ENCODE measurements at places on chromosomes 13 and 19.

DNA sequence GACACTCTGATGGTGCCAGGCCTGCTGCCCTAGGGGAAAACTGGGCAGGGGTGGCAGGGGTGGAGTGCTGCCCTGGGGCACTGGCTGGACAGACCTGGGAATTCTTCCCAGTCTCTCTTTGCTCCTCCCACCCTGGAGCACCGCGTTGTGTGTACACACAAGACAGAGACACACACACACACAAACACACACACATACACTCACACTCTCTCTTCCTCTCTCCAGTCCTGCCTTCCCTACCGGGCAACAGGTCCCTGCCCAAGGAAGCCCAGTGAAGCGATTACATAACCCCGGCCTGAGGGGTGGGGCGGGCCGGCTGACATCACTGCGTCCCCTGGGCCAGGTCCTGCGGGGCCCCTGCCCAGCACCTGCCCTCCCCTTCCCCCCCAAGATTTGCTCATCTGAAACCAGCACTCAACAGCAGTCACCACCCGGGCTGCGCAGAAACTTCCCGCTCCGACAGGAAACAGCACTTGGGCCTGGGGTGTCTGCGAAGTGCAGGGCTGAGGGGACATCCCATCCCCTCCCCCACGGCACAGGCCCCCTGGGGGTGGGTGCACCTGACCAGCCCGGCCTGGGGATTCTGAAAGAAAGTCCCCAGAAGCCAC, 1.2 kb downstream of the MKNK2 start:
- peak; percentile 49 for DNase-seq

DNA sequence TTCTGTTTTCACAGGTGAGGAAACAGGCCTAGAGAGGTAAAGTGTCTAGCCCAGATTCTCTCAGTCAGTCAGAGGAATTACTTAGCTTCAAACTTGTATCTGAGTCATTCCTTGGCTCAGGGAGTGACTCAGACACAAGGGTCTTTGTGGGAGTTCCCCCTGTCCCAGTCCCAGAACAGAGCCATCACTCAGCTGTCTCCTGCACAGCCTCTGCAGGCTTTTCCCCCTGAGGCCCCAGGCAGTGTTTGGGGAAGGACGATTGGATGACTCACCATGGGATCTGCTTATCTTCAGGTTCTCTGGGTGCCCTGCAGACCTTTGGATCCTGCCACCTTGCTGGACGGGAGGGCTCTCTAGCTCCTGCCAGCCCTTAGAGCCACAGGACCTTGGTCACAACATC, 13.2 kb downstream of the ZNF793 start:
- no peak for DNase-seq

- DNase-seq, result peak; percentile 54
Observed at GRCh38 chr19:45780448-45781213, 1.7 kb downstream of the DMPK start.

DNA sequence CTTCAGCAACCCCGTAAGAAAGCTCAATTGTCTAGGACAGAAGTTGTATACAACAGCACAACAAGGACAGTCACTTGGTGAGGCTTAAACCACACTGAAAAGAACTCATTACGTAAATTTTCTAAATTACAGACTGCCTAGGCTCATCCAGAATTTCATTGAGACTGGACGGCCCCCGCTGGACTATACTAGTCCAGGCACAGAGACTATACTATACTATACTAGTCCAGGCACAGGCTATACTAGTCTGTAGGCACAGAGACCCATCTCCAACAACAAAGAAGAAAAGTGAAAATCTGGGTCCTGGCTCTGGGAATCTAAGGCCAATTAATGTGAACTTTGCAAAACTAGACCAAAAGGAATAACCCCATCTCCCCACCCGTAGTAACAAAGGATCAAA, 700 bp downstream of the ZNF816 start:
- no peak for DNase-seq

DNA sequence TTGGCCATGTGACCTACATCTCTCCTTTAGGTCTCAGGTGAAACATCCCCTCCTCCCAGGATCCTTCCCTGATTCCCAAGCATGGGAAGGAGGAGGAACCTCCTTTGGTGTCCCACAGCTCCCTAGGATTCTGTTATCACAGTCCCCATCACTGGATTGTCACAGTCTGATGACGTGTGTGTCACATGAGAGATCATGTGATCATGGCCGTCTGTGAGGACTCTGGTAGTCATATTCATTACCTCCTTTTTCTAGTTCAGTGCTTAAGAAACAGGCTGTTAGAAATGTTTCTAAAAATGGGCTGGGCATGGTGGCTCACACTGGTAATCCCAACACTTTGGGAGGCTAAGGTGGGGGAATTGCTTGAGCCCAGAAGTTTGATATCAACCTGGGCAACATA, 3.0 kb downstream of the DHX34 start:
- DNase-seq, result no peak

- DNase-seq, result no peak
Observed at GRCh38 chr13:90197722-90198121, 1149.8 kb upstream of the MIR17HG start.

DNA sequence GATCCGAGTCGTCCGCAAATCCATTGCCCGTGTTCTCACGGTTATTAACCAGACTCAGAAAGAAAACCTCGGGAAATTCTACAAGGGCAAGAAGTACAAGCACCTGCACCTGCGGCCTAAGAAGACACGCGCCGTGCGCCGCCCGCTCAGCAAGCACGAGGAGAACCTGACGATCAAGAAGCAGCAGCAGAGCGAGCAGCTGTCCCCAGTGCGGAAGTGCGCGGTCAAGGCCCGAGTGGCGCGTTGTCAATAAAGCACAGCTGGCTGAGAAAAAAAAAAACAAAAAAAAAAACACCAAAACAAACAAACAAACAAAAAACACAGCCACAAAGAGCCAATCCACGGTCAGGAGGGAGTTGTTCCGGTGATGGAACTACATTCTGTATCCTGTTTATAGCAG, 4.7 kb upstream of the GNA15 start:
- DNase-seq, result no peak

DNA sequence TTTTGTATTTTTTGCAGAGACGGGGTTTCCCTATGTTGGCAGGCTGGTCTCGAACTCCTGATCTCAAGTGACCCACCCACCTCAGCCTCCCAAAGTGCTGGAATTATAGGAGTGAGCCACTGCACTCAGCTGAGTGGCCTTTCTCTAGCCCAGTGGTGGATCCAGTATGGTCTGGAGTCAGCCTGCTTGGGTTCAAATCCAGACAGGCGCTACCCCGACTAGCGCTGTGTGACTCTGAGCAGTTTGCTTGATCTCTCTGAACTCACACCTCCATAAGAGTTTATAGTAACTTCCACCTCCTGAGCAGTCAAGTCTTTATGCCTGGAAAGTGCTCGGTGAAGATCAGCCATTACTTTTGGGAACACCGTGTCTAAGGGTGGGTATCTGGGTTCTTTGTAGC, 10.4 kb downstream of the S1PR2 start:
- DNase-seq, result no peak

DNA sequence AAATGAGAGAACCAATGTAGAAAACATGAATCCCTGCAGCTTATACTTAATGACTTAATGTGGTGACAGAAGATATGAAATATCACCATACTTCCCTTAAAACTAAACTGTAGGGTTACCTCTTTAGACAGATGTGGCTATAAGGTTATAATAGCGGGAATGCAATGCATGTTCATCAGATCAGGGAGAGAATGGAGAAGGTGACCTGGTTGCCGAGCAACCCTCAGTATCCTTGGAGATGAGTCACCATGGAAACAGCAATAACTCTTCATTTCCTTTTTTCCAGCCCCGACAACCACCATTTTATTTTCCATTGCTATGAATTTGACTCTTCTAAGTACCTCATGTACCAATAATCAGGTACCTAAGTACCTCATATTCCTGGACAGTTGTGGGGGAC, 28.0 kb upstream of the ZNF835 start:
- DNase-seq, result no peak

- no peak for DNase-seq
Observed at GRCh38 chr13:20525144-20525600, 485 bp downstream of the CRYL1 start.

DNA sequence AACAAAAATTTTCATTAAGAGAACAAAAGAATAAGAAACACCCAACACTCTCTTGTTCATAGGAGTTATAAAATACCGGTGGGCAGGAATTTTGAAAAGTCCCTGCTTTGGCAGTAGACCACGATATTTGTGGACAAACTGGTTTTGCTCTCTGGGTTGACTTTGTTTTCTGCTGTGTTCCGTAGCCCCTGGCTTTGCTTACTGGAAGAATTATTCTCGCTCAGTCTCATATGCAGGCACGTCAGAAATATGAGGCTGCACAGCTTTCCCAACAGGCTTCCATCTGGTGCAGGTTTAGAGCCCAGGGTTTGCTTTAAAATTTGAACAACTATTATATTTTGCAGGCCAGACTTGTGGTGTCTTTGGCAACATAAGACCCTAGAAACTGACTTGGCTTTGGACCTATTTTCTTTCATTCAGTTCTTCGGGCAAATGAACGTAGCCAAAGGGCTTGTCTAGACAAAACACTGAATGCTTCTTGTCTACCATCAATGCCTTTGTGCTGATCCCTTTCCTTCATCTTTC, 2012.6 kb downstream of the PCDH9 start:
- DNase-seq, result no peak

DNA sequence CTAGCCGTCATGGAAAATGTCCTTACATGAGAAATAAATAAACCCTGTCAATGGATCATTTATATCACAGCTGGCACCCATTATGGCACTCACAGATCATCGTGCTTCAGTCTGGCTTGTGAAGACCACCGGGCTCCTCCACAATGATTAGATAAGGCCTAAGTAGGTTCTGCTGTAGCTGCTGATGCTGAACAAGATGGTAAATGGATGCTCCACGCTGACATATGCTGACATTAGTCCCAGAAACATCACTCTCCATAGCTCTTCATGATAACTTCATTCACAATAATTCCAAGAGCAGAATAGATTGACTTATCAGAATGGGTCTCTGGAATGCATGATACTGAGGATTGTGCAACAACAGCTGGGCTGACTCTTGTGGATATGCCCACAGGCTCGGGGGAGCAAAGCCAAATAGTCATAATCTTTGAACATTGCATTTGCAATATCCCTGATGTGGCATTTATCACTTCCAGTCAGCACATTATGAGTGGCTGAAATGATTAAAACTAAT, 63.8 kb upstream of the RXFP2 start:
- DNase-seq, result no peak

- no peak for DNase-seq
Observed at GRCh38 chr13:40056898-40057619, 401.6 kb downstream of the COG6 start.

GRCh38 chr13:36850790-36851438, 31.9 kb downstream of the RFXAP start:
- DNase-seq, result peak; percentile 60

GRCh38 chr19:1189419-1189818, 15.4 kb upstream of the SBNO2 start:
- no peak for DNase-seq

- no peak for DNase-seq
Observed at GRCh38 chr19:37506387-37507166, at the start of gene ZNF793. ZNF793 (plus strand) TSS chr19:37506939; CDS start chr19:37523440, 16,501 bp downstream.

- DNase-seq, result no peak
Observed at GRCh38 chr19:46239193-46240024, 9.9 kb downstream of the IGFL1 start.

- DNase-seq, result no peak
Observed at GRCh38 chr13:60118696-60119400, 44.9 kb downstream of the DIAPH3 start.

DNA sequence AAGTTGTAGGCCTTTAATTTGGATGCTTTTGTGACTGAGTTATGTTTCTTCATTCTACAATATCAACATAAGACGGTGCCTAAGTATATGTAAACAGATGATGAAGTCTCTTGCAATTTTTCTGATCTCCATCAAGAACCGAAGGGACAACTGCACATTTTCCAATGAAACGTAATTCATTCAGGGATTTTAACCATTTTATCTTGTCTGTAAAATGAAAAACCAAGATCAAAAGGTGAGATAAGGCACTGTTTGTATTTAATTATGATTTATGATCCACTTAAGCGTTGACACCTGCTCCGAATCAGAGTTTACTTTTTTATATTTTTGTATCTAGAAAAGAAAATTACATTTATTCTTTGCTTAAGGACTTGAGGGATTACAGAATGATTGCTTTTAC, 556.8 kb upstream of the ARGLU1 start:
- DNase-seq, result no peak

GRCh38 chr13:103640606-103641005, 574.4 kb upstream of the SLC10A2 start:
- no peak for DNase-seq

GRCh38 chr13:28471421-28471820, 23.5 kb downstream of the FLT1 start:
- peak; percentile 72 for DNase-seq

- no peak for DNase-seq
Observed at GRCh38 chr19:28535352-28535775, 677.6 kb downstream of the UQCRFS1 start.

DNA sequence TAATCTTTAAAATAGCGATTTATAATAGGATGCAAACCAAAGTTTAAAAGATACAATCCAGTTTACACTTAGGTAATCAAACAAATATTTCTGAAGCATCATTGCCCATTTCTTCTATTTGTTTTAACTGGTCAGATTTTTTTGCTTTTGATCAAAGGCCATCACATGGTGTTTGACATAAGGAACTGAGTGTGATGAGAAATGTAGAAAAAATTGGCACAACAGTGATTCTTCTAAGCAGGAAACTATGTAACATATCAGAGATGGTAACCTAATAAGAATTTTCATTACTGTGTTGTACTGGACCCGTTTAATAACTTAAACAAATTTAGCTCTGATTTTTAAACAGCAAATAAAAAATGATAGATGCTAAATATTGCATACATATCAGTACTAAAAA, 644.7 kb upstream of the KLF12 start:
- DNase-seq, result no peak

DNA sequence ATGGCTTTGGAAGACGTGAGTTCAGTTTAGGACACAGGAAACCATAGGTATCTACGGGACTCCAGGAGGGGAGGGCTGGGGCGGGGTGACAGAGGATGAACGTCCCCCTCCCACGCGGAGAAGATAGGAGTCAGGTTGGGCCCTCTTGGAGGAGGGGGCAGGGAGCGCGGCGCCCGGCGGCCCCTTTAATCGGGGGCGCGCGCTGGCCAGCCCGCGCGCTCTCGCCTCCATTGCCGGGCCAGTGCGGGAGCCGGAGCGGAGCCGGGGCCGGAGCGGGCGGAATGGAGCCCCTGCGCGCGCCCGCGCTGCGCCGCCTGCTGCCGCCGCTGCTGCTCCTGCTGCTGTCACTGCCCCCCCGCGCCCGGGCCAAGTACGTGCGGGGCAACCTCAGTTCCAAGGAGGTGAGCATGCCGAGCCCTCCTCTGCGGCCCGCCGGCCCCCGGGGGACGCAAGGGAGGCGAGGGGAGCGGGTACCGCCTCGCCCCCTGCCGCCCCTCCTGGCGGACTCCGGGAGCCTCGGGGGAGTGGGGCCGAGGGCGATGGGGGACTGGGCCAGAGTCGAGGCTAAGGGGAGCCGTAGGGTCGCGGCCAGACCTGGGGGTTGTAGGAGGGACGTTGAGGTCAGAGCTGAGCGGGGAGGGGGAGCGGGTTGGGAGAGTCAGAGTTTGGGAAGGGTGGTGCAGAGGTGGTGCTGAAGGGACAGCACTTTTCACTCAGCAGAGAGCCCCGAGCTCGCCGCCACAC, at the start of gene TMEM145:
TMEM145 (plus strand) TSS at position 214 of the 744 bp plus-strand sequence; CDS start at position 282, 68 bp downstream.
- no peak for DNase-seq

GRCh38 chr19:35030257-35031071, at the start of gene SCN1B:
SCN1B (plus strand) TSS chr19:35030470; CDS start chr19:35030821, 351 bp downstream.
- peak; percentile 13 for DNase-seq
